ENCODE measurements at places on chromosomes 6 and 20. TPM values are rescaled to one million over a fixed set of nuclear protein-coding genes. Genes with fewer than 3 reads are reported as not detected.
A peak's percentile ranks its signal among the peaks of the same experiment; 100 is the strongest.

The LY6G6C gene
- not detected for total RNA-seq

DNA sequence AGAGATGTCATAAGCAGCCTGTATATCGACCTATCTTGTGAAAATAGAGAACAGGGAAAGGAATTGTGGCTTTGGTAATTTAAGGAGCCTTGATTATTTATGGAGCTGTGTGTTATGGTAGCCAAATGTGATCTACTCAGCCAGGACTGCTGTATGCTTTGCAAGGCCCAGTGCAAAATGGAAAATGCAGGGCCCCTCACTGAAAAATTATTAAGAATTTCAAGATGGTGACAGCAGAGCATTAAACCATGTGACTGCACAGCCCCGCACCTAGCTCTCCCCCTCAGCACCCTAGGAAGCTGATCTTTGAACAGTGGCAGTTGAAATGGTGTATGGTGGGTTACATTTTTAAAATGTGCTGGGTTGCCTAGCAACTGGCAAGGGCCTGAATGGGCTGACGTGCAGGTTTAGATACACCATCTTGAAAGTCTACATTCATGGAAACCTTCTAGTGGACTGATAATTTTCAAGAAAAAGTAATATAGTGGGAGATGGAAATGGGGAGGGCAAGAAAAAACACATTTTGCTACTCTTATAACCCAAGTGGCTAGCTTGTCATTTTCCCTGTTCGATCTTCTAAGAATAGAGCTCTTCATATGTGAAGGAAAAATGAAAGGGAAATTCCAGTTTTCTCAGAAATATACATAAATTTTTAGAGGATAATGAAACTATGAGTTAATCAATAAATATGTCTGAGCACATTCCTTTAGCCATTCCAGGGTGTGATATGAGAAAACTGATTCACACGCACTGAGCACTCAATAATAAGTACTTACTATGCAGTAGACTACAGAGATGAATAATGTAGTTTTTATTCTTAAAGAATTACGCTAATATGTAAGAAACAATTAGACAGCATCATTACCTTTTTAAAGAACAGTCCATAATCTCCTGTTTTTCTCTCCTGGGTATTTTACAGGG is 208.0 kb downstream of the ARHGAP18 start:
- DNase-seq = no peak
- H3K36me3 ChIP-seq = no peaks in the 10 kb centered on the region
- H3K4me3 ChIP-seq = no peak overlapping the region

GRCh38 chr6:40960742-40961430 is 78.1 kb downstream of the UNC5CL start:
- no peaks in the 10 kb centered on the region for H3K36me3 ChIP-seq
- H3K27ac ChIP-seq = no peak overlapping the region
- no peak overlapping the region for H3K4me3 ChIP-seq
- no peaks in the 10 kb centered on the region for H3K27me3 ChIP-seq
- no peak for DNase-seq

The RIPPLY2 gene
- total RNA-seq = 0.22 TPM

The ZC3H12D gene
- 0.36 TPM for total RNA-seq

GRCh38 chr6:167211881-167212712 is 54.3 kb upstream of the GPR31 start:
- DNase-seq = no peak
- H3K4me1 ChIP-seq = no peaks in the 10 kb centered on the region
- H3K27ac ChIP-seq = no peak overlapping the region
- H3K4me3 ChIP-seq = no peak overlapping the region

DNA sequence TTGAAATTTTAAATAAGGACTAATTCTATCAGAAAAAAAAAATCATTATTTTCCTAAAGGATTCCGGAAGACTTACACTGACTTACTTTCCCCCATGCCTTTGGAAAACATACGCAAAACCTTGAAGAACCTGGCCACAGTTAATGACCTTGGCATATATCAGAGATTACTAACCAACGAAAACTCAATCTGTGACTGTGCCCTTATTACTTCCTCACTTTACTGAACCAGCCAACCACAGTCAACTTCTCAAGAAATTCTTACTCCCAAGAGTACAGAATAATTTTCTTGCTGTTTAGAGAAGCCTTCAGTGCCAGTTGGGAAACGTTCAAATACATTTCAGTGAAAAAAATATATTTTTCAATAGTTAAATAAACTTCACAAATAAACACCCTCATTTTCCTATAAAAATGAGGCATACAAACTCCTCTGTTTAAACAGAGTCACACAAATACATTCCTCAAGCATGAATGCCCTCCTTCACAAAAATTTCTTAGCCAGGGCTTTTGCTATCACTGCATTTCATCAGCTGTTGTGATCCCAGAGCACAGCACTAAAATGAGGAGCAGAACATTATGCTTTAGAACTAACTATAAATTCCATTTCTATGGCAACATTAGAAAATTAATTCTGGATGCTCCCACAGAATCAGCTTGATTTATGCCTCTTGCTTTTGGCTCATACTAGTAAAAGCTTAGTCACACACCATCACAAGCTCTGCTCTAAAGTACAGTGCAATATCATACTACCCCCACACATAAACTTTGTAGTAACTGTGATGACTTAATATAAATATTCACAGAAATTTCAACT is 117.6 kb downstream of the DST start:
- no peak overlapping the region for H3K4me3 ChIP-seq
- H3K27ac ChIP-seq = peak overlapping the region; percentile 70
- H3K36me3 ChIP-seq = no peaks in the 10 kb centered on the region
- no peaks in the 10 kb centered on the region for H3K27me3 ChIP-seq

- H3K4me1 ChIP-seq = no peaks in the 10 kb centered on the region
- no peak overlapping the region for H3K27ac ChIP-seq
- no peaks in the 10 kb centered on the region for H3K36me3 ChIP-seq
- H3K4me3 ChIP-seq = no peak overlapping the region
- no peaks in the 10 kb centered on the region for H3K27me3 ChIP-seq
Observed at GRCh38 chr6:51283723-51284355, 465.2 kb downstream of the TFAP2B start.

The PACSIN1 gene
- total RNA-seq = 0.46 TPM

The NKAIN4 gene
- not detected for total RNA-seq

- H3K36me3 ChIP-seq = no peaks in the 10 kb centered on the region
- no peak overlapping the region for H3K27ac ChIP-seq
- no peak for DNase-seq
- H3K4me3 ChIP-seq = no peak overlapping the region
- H3K4me1 ChIP-seq = peaks cover 2% of the 10 kb centered on the region
- H3K27me3 ChIP-seq = no peaks in the 10 kb centered on the region
Observed at GRCh38 chr6:52909131-52909530, 367 bp downstream of the GSTA3 start.

DNA sequence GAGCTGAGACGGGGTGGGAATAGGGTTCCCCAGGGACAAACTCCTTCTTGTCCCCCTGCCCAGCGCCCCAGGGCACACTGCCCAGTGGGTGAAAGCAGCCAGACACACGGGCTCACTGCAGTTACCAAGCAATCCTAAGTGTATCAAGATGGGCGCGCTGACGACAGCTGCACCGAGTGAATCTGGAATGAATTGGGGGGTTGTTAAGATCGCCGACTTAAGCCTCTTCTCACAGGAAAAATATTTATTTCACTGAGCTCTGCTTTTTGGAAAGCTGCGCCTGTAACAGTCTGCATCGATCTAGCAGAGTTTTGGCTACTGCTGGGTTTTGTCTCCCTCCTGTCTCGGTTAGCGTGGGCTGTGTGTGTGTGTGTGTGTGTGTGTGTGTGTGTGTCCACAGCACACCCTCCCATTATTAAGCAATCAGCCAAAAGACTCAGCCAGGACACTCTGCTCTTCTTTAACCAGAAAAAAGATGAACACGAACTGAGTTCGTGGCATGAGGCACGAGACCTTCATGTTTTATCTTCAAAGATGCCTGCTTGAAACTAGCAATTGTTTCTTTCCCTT is 35.9 kb downstream of the RIPOR3 start:
- no peaks in the 10 kb centered on the region for H3K36me3 ChIP-seq
- H3K4me3 ChIP-seq = peak overlapping the region; percentile 17
- H3K27me3 ChIP-seq = no peaks in the 10 kb centered on the region
- H3K4me1 ChIP-seq = peaks cover 15% of the 10 kb centered on the region

GRCh38 chr20:58890518-58891085 is 38.1 kb downstream of the GNAS start:
- H3K27me3 ChIP-seq = no peaks in the 10 kb centered on the region
- peaks cover 4% of the 10 kb centered on the region for H3K4me1 ChIP-seq
- DNase-seq = peak; percentile 88
- H3K36me3 ChIP-seq = no peaks in the 10 kb centered on the region

DNA sequence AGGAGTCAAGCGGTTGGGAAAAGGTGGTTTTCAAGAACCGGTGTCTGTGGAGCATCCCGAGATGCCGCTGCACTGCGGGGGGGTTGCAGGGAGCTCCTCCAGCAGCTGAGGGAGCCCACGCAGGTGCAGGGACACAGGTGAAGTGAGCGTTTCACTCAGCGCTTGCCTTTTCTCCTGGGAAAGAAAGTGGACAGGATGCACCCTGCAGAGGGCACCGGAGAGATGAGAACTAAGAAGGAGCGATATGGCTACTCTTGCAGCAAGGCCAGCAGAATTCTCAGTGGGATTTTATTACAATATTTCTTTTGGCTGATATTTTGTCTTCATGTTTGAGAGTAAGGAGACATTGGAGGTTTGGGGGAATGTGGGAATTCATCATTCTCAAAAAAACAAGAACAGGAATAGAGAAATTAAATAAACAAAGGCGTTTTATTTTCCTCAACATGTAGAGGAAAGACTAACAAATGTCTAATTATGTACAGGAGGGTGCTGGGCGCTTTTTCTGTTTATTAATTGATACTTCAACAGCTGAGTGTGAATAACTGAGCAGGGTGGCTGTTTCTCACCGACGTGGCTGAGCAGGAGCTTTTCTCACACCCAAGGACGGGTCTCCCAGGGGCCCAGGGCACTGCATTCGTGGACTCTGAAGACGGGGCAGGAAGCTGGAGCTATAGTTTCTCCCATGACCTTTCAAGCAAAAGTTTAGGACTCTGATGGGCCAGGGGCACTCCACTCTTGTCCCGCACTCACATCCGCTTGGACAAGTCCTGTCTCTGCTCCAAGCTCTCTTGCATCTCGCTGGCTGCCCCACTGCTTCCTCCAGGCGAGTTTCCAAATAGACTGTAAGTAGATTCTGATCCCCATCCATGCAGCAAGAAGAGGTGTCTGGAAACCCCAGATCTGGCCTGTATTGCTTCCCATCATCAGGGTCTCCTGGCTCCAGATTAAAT is 176.1 kb downstream of the SMOC2 start:
- H3K36me3 ChIP-seq = no peaks in the 10 kb centered on the region
- H3K27me3 ChIP-seq = no peaks in the 10 kb centered on the region
- no peak overlapping the region for H3K27ac ChIP-seq
- DNase-seq = peak; percentile 60
- peaks cover 5% of the 10 kb centered on the region for H3K4me1 ChIP-seq
- no peak overlapping the region for H3K4me3 ChIP-seq

- no peak for DNase-seq
- peaks cover 5% of the 10 kb centered on the region for H3K4me1 ChIP-seq
- H3K27me3 ChIP-seq = no peaks in the 10 kb centered on the region
- no peak overlapping the region for H3K27ac ChIP-seq
- H3K36me3 ChIP-seq = no peaks in the 10 kb centered on the region
Observed at GRCh38 chr6:2970034-2970685, 1.2 kb downstream of the SERPINB6 start.

GRCh38 chr6:15510536-15511247 is 152.1 kb downstream of the DTNBP1 start:
- no peaks in the 10 kb centered on the region for H3K27me3 ChIP-seq
- no peak overlapping the region for H3K27ac ChIP-seq
- no peak for DNase-seq
- H3K4me1 ChIP-seq = peaks cover under 1% of the 10 kb centered on the region

The MUC22 gene
- not detected for total RNA-seq

DNA sequence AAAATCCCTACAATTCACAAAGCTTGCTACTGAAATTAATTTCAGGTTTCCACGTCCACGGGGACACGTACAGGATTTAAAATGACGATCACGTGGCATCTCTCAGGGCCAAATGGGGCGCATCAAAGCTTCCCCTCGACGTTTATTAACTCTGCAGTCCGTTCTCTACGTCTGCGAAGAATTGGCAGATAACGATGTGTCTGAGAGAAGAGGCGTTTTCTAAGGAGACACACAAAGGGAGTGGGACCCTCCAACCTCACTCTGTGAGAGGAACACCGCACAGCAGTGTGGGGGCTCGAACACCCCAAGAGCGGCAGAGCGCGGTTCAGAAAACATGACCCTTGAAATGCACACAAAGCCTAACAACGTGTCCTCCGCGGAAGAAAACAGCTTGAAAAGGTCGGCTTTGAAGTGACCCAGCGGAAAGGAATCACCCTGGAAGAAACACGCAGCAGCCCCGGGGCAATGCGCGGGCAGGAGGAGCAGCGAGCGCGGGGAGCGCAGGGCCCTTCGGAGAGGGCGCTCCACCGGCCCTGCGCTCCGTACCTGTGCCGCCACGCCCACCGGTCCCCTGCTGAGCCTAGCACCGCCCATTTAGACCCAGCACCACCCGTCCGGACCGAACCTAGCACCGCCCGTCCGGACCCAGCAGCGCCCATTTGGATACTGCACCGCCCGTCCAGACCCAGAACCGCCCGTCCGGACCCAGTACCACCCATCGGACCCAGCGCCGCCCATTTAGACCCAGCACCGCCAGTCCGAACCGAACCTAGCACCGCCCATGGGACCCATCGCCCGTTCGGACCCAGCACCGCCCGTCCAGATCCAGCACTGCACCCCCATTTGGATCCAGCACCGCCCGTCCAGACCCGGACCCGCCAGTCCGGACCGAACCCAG is 1.1 kb upstream of the AFDN start:
- H3K4me1 ChIP-seq = peaks cover 10% of the 10 kb centered on the region
- DNase-seq = peak; percentile 68
- no peaks in the 10 kb centered on the region for H3K36me3 ChIP-seq
- peak overlapping the region; percentile 78 for H3K4me3 ChIP-seq

The PLEKHG1 gene
- 5.4 TPM for total RNA-seq

The BMP6 gene
- 15.9 TPM for total RNA-seq

The BHLHE23 gene
- total RNA-seq = not detected

DNA sequence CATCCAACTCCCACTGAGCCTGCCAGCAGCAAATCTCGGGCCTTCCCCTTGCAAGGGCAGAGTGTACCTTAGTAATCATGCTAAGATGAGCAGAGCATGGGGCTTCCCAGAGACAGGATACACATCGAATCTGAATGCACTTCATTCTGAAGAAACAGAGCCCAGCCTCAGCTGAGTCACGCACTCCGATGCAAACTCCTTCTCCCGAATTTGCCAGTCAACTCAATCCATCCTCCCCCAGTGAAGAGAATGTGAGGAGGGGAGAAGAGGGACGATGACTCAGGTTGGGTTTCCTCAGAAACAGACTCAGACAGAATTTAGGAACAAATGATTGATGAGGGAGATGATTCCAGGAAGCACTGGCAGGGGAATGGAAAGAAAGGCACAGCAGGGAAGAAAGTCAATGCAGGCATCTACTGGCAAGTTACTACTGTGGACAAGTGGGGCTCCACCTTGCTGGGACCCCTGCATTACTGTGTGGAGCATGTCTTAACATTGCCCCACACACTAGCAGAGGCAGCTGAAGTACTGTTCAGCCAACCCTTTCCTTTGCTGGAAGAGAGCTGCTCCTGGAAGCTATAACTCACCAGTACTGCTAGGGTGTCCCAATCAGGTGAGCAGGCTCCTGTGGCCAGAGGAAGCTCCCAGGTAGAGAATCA is 251.6 kb downstream of the ADGB start:
- no peaks in the 10 kb centered on the region for H3K27me3 ChIP-seq
- H3K36me3 ChIP-seq = no peaks in the 10 kb centered on the region
- no peaks in the 10 kb centered on the region for H3K4me1 ChIP-seq

The PBOV1 gene
- total RNA-seq = not detected

Data from ovary (tissue), 10 donors.